Midbrain (tissue), 1 donor: ENCODE measurements at places on chromosomes 11 and 22.
A peak's percentile ranks its signal among the peaks of the same experiment; 100 is the strongest.

- DNase-seq = no peak
Measured at GRCh38 chr22:45058622-45058912, 48.8 kb upstream of the PHF21B start.

DNA sequence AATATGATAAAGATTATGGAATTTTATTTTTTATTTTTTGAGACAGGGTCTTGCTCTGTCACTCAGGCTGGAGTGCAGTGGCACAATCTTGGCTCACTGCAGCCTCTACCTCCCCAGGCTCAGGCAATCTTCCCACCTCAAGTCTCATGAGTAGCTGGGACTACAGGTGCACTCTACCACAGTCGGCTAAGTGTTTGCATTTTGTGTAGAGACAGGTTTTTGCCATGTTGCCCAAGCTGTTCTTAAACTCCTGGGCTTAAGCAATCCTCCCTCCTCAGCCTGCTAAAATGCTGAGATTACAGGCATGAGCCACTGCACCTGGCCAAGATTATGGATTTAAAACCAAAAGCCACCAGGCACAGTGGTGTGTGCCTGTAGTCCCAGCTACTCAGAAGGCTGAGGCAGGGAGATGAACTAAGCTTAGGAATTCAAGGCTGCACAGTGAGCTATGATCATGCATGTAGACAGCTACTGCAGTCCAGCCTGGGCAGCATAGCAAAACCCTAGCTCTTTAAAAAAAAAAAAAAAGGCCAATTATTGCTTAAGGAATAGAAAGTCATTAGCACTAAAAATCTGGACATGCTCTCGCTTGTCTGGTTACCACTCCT, 20.2 kb upstream of the CCND1 start:
- DNase-seq = no peak

- no peak for DNase-seq
Measured at GRCh38 chr11:113628912-113629311, 77.2 kb downstream of the TMPRSS5 start.

DNA sequence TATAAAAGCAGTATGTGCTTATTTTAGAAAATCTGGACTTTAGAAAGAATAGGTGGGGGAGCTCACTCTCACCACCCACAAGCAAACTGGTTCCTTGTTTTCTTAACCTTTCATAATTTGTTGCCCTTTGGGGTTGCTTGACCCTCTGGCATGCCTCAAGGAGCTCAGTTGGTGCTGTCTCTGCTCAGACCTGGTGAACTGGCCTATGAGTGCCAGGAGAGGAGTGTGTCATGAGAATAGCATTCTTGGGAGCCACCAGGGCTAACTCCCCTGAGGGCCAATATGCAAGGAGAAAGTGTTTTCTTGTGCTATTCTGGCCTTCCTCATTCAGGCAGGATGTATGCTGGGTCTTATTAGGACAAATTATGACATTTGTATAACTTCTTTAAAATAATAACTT, 21.0 kb upstream of the AMOTL1 start:
- no peak for DNase-seq

GRCh38 chr11:35800970-35801953, 138.7 kb downstream of the TRIM44 start:
- no peak for DNase-seq

- no peak for DNase-seq
Measured at GRCh38 chr11:13923716-13924650, 38.5 kb upstream of the SPON1 start.

GRCh38 chr11:70448983-70449567, 50.7 kb downstream of the CTTN start:
- DNase-seq = no peak

GRCh38 chr11:78228467-78228866, 39.7 kb downstream of the USP35 start:
- DNase-seq = peak; percentile 77

GRCh38 chr11:117929142-117929915, at the start of gene TMPRSS13:
Gene TMPRSS13, minus strand, starts transcription at chr11:117929402. Its CDS starts 95 bp downstream, at chr11:117929307.
- DNase-seq = no peak

DNA sequence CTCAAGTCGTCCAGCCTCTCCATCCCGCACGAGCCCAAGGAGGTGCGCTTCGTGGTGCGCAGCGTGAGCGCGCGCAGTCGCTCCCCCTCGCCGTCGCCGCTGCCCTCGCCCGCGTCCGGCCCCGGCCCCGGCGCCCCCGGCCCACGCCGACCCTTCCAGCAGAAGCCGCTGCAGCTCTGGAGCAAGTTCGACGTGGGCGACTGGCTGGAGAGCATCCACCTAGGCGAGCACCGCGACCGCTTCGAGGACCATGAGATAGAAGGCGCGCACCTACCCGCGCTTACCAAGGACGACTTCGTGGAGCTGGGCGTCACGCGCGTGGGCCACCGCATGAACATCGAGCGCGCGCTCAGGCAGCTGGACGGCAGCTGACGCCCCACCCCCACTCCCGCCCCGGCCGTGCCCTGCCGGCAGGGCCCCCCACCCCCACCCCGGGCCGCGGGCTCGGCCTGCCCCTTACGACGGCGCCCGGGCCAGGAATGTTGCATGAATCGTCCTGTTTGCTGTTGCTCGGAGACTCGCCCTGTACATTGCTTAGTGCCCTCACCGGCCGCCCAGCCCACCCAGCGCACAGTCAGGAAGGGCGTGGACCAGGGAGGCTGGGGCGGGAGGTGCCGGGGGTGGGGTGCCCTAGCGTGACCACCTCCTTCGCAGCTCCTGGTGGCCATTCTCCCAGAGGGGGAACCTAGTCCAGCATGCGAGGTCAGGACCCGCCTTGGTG, 6.9 kb upstream of the ACR start:
- no peak for DNase-seq

GRCh38 chr11:70816156-70816678, 417.9 kb downstream of the CTTN start:
- no peak for DNase-seq

GRCh38 chr11:121721448-121721847, 268.7 kb upstream of the SORL1-AS1 start:
- no peak for DNase-seq

- no peak for DNase-seq
Measured at GRCh38 chr22:37220543-37220981, 8.3 kb upstream of the SSTR3 start.

DNA sequence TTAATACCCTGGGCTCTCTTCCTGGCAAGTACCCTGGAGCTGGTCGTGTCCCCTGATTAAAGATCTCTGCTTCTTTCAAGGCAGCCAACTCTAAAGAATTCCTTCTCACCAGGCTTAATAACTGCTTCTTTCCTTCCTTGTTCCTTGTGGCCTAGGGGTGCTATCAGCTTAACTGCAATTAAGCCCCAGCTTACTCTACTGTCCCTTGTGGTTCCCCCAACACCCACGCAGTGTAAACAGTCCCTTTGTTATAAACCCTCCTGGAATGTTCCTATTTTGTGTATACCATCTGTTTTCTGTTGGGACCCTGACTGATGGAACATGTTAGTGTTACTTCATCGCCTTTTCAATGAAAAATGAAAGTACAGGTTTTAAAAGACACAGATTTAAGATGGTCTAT, 126.4 kb upstream of the KIRREL3 start:
- DNase-seq = no peak

DNA sequence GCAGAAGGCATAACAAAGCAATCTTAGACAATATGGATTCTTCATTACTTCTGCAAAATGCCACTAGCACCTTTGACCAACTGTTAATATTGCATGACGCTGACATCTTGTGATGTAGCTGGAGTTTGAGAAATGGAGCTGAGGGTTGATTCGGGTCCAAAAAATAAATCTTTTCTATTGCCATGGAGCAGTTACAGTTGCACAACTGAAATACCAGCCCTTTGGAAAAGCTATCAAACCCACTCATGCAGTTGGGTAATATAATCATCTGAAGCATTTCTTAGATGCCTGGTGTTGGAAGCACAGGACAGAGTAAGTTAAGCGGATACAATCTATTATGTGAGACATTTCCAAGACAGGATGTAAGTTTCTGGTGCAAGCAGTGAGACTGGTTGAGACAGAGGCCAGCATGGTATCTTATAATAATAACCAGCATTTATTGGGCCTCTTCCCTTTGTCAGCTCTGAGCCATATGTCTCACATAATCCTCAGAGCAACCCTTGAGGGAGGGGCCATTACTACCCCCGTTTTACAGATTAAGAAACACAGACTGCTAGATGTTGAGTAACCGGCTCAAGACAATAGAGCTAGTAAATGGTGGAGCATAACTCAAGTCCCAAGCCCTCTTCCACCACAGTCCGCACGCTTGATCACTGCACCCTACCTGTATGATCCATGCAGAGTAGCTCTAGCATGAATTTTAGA, 74.9 kb upstream of the CAPRIN1 start:
- DNase-seq = no peak

GRCh38 chr22:45997077-45997776, 20.3 kb upstream of the WNT7B start:
- DNase-seq = peak; percentile 81

GRCh38 chr11:111541254-111542061, 938 bp downstream of the LAYN start:
- DNase-seq = no peak

DNA sequence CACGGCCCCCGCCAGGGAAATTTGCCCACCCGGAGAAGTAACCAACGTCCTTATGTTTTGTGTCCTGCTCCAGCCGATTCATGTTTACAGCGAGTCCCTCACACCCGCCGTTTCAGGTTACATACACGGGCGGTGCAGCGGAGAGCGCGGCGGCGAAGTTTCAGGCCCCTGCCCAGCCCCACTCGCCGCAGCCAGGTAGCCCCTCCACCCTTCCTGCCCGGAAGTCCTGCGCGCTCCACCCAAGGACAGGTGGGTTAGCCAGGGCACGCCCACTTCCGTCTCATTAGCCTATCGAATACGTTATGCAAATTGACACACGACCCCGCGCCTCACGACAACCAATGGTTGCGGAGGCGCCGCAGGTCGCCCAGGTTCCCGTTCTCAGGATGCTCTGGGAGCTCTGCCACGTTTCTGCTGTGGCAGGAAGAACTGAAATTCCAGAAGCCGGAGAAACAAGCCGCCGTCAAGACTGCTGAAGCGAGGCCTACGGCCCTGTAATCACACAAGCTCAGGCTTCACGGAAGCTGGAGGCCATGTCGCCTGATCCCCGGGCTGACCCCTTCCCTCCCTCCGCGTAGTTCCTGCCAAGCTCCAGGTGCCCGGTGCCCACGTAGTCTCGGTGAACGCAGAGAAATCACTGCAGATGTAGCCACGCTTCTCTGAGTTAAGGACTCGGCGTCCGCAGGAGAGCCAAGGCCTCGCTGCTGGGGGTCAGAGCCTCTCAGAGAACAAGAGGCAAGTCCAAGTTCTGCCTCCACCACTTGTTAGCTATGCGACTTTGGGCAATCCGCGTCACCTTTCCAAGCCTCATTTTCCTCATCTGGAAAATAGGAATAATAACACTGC, 22.4 kb upstream of the MYH9 start:
- DNase-seq = no peak

DNA sequence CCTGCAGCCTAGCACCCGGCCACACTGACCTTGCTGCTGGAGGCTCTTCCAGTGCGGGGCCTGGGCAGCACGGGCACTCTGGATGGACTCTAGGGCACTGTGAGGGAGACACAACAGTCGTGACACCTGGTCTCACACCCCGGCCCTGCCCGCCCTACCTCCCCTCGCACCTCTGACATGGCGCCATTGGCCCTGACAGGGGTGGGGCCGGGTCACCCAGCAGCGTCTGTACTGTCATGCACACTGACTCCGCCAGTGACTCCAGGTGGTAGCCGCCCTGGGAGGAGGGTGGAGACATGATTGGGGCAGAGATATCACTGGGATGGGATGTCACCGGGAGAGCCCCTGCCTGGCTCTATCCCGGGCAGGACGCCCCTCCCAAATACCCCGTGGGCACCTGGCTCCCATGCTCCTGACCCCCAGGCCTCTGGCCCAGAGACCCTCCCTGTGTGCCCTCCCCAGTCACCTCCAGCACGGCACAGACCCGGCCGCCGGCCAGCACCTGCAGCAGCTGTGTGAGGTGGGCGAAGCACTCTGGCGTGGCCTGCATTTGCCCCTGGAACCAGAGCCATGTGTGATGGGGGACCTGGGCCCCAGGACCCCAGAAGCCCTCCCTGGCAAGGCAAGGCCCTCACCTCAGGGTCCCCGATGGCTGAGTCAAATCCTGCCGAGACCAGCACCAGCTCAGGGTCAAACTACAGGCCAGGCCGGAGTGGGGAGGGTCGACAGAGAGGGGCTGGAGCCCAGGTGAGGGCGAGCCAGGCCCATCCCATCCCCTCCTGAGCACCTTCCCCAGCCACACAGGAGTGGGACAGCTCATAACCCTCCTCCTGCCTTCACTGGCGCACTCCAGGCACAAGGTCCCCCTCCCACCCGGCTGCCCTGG, 2.6 kb downstream of the HDAC10 start:
- no peak for DNase-seq

- no peak for DNase-seq
Measured at GRCh38 chr11:122265981-122266380, 150.0 kb upstream of the BLID start.

- DNase-seq = no peak
Measured at GRCh38 chr11:3954448-3955298, 99.2 kb downstream of the STIM1 start.

GRCh38 chr11:111384494-111384893, 5.4 kb upstream of the POU2AF1 start:
- DNase-seq = no peak

DNA sequence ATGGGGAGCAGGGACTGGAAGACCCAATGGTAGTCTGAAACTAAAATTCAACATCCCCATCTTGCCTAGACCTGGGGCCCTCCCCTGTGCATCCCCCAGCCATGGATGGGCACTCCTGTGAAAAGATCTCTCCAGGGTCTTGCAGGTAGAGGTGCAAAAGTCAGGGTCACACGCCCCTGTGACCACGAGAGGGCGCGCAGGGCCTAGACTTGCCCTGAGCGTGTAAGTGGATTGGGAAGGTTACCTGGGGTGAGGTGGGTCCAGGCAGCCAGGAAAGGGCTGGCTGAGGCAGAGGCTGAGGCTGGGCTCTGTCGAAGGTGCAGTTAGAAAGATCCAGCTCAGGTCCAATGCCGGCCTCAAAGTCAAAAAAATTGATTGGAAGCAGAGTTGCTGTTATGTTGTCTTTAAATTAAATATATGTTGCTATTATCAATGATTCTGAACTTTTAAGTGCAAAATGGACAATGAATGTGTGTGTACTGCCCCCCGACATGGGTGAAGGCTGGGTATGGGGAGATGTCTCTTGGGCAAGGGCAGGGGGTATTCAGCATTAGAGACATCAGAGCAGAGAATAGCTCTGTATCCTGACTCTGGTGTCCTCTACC, 4.8 kb upstream of the POU2F3 start:
- DNase-seq = no peak

DNA sequence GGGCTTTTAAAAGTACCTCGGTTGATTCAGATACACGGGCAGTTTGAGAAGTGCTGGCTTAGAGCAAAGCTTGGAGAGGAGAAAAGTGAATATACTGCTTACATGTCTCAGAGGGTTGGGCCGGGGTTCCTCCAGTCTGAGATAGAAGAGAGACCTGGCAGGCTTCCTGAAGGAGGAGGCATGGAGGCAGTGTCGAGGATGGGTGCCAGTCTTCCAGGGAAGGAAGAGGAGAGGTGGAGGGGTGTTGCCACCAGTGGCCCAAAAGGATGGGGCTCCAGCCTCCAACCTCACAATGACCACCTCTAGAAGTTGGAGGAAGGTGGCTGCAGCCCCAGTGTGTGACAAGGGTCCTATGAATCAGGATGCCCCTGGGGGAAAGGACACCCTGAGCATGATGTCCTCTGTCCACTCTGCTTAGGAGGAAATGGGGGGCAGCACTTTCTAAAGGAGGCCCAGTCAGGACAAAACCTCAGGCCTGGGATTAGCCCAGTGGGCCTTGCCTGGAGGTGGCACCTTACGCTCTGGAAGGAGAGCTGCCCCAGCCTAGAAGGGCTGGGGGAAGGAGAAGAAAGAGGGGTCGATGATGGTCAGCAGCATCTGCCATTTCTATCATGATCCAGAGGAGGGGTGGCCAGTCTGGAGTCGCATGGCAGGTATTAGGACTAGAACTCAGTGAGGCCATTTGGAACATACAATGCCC, 65.2 kb downstream of the CD82 start:
- no peak for DNase-seq

GRCh38 chr11:64745189-64745520, 1.2 kb upstream of the RASGRP2 start:
- DNase-seq = peak; percentile 25
